ENCODE measurements at places on chromosomes 7 and 10.

GRCh38 chr10:35942057-35942456 is 300.0 kb upstream of the FZD8 start:
- DNase-seq: no peak

GRCh38 chr7:115208710-115209560 is 287.0 kb downstream of the MDFIC start:
- DNase-seq: no peak

GRCh38 chr7:17706734-17707133 is 233.6 kb downstream of the SNX13 start:
- no peak for DNase-seq

DNA sequence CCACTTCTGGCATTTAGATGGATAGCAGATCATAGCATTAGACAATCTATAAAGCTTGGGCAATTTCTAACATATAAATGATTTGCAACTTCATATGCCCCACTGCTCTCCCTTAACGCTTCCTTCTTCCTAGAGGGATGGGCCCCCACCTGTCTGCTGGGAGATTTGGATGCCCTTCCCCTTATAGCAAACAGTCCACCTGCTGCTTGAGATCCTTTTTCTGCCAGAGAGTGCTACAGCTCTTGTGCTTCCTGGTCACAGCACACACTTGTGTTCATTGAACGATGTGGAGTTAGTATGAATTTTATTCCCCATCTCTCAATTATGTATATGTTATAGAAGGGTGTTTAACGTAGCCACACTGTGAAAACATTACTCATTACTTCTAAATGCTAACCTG is 10.4 kb upstream of the PCGF5 start:
- DNase-seq: no peak

- no peak for DNase-seq
Measured at GRCh38 chr7:34330308-34330707, 327.7 kb upstream of the NPSR1 start.

DNA sequence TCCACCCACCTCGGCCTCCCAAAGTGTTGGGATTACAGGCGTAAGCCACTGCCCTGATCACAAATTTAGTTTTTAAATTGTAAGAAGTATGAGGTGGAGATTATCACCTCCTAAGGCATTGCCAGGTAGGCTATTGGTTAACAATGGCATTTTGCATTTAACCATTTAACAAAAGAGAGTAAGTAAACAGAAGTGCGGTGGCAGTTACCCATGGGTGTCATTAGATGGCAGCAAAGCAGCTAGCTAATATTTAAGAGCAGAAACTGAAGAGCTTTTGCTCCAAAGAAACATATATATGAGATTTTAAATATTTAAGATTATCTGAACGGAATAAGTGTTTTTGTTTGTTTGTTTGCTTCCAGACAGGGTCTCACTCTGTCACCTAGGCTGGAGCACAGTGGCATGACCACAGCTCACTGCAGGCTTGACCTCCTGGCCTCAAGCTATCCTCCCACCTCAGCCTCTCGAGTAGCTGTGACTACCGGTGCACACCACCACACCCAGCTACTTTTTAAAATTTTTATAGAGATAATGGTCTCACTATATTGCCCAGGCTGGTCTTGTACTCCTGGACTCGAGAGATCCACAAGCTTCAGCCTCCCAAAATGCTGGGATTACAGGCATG is 325.5 kb upstream of the C7orf33 start:
- DNase-seq: no peak

DNA sequence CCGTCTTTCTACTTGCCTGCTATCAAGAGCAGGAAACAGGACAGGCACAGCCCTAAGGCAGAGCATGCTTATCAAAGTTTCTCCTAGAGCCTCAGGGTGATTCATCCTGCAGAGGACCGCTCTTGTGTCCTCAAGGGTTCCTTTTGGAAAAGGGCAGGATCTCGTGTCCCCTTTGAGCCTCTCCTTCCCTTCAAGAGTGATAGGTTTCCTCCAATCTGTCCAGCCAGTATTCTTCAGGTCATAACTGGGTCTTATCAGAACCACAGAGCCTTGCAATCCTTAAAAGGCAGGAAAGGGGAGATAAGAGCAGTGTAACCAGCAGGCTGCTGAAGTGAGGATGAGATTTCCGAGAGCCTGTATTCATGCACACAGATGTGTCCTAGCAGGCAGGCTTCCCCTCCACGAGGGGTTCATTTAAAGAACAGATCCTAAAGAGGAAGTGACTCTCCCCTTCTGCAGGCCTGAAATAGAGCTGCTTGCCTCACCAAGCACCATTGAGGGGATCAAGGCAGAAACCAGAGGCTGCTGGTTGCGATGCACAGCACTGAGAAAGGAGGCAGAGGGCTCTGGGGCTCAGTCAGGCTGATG is 90.5 kb upstream of the SVIL start:
- DNase-seq: no peak

DNA sequence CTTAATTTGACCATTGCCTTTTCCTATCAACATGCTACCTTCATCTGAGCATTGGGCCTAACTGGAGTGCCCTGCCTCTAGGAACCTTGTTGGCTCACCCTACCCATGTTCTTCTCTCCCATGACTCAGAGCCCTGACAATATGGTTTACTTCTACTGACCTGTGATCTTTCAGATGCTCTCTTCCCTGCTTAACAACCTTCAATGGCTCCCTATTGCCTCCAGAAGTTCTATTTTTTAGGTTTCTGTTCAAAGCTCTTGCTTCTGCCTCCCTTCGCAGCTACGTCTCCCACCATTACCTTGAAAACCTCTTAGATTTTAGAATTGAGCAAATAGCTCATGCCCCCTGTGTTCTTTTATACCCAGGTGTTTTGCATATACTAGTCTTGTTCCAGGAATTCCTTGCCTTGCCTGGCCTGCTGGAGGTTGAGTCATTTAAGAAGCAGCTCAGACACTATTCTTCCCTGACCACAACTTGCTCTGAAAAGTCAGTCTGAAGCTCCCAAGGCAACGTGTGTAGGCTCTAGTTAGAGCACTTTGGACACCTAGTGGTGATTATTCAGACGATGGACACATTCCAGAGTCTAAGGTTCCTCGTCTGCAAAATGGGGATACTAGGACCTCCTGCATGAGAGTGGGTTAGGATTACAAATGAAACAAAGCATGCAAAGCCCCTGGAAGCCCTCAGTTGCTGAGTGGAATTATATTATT is 64.4 kb upstream of the EMX2 start:
- no peak for DNase-seq

Data from stimulated activated CD4-positive, alpha-beta T cell treated with anti-CD3 and anti-CD28 coated beads, TNF-alpha, amount 100 ng/mL, for 4 hours (primary cell).